ENCODE measurements at places on chromosomes 7 and 10.
A peak's percentile ranks its signal among the peaks of the same experiment; 100 is the strongest.

DNA sequence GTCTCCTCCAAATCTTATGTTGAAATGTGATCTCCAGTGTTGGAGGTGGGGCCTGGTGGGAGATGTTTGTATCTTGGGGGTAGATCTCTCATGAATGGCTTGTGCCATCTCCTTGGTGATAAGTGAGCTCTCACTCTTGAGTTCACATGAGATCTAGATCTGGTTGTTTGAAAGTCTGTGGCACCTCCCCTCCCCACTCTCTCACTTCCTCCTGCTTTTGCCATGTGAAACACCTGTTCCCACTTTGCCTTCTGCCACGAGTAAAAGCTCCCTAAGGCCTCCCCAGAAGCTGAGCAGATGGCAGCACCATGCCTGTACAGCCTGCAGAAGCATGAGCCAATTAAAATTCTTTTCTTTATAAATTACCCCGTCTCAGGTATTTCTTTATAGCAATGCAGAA, 23.5 kb downstream of the TMEM229A start:
- no peak for DNase-seq

GRCh38 chr7:77862691-77863090, 64.1 kb downstream of the PHTF2 start:
- DNase-seq = no peak

DNA sequence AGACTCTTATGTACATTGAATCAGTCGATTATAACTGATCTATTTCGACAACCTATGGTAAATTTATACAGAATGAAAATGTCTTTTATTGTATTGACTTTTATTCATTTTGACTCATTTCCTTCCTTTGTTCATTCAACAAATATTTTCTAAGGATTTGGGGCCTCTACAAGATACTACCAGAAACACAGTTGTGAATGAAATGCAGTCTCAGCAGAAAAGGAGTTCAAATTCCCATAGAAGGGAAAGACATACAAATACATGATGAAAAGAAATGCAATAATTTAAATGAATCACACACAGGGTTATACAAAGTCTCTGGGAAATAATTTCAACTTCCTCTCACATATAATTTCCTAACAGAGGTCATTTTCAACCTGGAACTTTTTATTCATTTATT, 134.0 kb upstream of the SEMA3A start:
- DNase-seq = no peak

- no peak for DNase-seq
Measured at GRCh38 chr7:151115121-151115835, 29.0 kb downstream of the AGAP3 start.

GRCh38 chr10:14010101-14010558, 320.6 kb downstream of the FRMD4A start:
- peak; percentile 63 for DNase-seq

GRCh38 chr7:4010061-4010605, 672.0 kb upstream of the FOXK1 start:
- DNase-seq = no peak

GRCh38 chr7:6385110-6385781, 62.5 kb downstream of the DAGLB start:
- peak; percentile 89 for DNase-seq

Data from urothelium cell line (cell line).